Activated CD4-positive, alpha-beta T cell treated with anti-CD3 and anti-CD28 coated beads for 48 hours (primary cell): ENCODE measurements at places on chromosomes 1 and 21.

GRCh38 chr1:236159704-236160539, 17.6 kb downstream of the GPR137B start:
- no peak for DNase-seq

- DNase-seq: peak; percentile 44
Observed at GRCh38 chr1:175208773-175209492, 16.4 kb upstream of the KIAA0040 start.

DNA sequence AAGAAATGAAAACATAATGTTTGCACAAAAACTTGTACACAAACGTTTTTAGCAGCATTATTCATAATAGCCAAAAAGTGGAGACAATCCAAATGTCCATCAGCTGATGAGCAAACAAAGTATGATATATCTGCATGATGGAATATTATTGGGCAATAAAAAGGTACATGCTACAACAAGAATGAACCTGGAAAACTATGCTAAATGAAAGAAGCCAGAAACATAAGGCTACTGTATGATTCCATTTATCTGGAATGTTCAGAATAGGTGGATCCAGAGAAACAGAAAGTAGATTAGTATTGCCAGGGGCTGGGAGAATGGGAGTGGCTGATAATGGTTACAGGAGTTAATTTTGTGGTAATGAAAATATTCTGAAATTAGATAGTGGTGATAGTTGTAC, 19.0 kb downstream of the FBXO28 start:
- DNase-seq: no peak

DNA sequence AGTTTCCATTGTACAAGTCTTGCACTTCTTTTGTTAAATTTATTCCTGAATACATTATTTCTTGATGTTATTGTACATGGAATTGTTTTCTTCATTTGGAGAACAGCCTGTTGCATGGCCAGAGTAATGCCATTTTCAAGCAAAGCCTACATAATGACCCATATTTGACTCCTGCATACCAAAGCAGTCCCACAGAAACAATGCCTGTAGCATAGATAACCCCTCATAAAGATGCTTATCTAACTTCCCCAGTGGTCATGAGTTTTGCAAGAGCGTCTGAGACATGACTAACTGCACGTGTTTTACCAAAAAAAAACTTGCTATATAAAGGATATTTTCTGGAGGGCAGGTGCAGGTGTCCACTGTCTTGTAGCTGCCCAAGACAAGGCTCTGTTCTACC, 30.3 kb upstream of the RLF start:
- DNase-seq: no peak

- DNase-seq: no peak
Observed at GRCh38 chr1:168736520-168736919, 7.5 kb upstream of the DPT start.

GRCh38 chr1:33996281-33996680, 132.4 kb downstream of the HMGB4 start:
- DNase-seq: no peak

- DNase-seq: no peak
Observed at GRCh38 chr1:53341961-53342707, 14.3 kb upstream of the LRP8 start.

DNA sequence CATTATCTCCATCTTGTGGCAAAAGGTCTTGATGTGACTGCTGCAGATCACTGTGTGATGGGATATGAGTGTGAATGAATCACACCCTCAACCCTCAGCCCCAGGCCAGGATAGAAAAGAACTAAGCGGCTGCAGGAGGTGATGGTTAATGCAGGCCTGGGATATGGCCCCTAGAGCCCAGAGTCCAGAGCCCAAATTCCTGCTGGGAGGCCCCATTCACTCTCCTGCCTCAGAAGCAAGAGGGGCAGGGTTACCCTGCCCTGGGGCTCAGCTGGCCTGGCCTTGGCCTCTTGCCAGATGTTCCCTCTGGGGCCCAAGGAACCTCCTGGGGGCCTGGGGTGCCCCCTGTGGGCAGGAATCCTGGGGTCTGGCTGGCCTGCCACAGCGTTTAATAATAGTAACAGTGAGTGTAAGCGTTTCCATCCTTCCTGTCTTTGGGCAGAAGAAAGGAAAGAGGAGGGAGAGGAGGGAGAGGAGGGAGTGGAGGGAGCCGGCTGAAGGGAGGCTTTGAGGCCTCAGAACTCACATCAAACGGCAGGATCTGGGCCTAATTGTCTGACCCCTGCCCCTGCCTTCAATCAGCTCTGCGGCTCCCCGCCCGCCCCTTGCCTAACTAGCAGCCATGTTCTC, 26.2 kb downstream of the DMAP1 start:
- no peak for DNase-seq

- no peak for DNase-seq
Observed at GRCh38 chr1:173603056-173603591, at the start of gene SLC9C2. TSS of gene SLC9C2 (minus strand) at chr1:173603072. CDS start at chr1:173601776, 1,296 bp downstream.

DNA sequence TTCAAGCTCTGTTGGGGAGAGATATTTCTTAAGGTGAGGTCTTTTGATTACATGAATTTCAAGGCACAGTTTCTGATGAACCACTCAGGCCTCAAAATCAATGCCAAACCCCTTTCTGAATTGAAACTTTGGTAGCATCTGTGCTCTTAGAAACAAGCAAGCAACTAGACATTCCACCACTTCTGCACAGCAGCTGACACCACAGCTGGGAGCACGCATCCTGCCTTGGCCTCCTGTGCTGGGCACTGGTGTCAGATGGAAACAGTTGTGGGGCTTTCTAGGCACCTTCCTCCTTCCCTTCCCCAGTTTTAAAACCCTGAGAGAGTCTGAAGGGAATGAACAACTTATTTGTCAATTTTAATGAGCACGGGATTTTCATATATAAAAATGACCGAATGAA, 360.2 kb downstream of the ADGRL2 start:
- no peak for DNase-seq

- no peak for DNase-seq
Observed at GRCh38 chr21:44527156-44527982, 12.6 kb downstream of the KRTAP10-1 start.
